ENCODE measurements at places on chromosomes 12 and 14.
A peak's percentile ranks its signal among the peaks of the same experiment; 100 is the strongest.

DNA sequence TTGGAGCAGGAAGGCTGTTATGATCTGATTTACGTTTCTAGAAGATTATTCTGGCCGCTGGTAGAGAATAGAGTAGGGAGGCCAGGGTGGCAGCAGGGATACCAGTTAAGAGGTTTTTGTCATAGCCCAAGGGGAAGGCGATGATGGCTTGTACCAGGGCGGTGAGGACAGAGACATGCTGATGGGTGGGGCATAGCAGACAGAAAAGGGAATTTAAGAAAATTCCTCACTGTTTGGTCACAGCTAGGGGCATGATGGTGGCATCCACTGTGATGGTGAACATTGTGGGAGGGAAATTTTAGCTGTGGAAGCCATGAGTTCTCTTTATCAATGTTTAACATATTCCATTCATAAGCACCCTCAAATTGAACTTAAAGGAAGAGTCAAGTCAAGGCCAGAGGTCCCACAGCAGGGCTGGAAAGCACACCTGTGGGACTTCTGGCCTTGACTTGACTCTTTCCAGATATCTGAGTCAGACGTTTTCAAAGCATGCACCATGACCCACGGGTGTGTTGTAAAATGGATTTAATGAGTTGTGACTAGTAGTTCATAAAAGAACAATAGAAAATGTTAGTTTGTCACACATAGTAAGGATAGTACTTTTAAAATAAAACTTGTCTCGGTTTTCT is 134.6 kb downstream of the CHST11 start:
- no peak for DNase-seq

DNA sequence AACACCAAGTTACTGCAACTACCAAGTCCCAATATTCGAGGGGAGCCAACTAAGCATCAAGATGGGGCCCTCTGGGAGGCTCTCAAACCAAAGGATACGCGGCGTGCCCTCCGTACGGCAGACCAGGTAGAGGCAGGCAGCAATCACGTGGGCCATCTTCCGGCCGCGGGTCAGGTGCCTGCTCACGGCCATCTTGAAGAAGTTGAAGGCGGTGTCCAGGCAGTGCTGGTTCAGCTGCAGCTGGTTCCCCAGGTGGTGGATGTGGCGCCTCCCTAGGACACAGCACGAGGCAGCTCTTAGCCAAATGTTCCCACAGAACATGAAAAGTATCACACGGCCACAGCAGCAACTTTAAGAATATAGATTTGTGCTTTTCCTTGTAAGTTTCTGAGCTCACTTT is 24.3 kb downstream of the BTBD6 start:
- DNase-seq, result no peak

DNA sequence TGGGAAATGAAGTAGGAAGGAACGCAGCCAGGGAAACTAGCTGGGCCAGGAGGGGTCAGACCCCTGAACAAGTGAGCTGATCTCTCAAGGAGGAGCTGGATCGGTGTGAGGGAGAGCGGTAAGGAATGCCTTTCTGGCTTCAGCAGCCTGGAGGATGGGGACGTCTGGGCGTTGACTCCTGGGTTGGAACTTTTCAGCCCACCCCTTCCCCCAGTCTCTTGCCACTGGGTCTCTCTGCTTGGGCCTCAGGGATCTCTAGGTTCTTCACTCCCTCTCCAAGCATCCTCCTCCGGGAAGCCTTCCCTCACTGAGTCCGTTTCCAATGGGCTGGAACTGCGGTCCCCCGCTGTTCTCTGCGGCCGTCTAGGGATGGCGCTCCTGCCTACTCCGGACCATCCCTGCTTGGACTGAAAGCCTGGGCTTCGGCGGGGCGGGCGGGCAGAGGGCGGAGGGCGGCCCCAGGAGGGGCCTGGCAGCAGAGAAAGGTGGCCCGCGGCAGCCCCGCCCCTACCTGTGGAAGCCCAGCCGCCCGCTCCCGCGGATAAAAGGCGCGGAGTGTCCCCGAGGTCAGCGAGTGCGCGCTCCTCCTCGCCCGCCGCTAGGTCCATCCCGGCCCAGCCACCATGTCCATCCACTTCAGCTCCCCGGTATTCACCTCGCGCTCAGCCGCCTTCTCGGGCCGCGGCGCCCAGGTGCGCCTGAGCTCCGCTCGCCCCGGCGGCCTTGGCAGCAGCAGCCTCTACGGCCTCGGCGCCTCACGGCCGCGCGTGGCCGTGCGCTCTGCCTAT is at the start of gene KRT7:
TSS of gene KRT7 (plus strand) at position 570 of the 788 bp plus-strand sequence. CDS start at position 624, 54 bp downstream.
- DNase-seq, result no peak

DNA sequence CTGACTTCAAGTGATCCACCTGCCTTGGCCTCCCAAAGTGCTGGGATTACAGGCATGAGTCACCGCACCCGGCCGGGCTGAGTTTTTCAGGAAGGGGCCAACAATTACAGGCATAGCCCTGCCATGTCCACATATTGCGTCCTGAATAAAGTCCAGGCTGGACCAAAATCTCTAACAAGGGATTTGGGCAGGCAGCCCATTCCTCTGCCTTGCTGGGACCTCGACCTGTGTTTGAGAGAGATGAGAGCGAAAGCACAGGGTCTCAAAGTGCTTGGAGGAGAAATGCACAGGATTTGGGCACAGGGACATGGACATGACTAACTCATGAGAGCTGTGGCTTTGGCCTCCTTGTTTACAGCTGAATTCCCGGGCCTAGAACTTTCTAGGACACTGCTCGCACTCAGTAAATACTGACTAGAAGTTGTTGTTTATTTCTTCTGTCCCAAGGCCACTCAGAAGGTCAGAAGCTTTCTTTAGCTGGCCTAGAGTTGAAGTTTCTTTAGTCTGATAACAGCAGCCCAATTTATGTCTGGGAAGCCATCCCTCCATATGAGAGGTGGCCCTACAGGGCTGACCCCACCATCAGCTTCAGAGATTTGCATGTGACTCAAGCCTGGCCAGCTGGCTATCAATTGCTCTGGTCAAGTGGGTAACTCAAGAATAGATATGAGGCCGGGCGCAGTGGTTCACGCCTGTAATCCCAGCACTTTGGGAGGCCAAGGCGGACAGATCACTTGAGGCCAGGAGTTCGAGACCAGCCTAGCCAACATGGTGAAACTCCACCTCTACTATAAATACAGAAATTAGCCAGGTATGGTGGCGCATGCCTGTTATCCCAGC is 11.7 kb downstream of the CAMKK2 start:
- DNase-seq, result no peak

GRCh38 chr14:97710726-97711125 is 913.5 kb downstream of the VRK1 start:
- DNase-seq, result no peak

DNA sequence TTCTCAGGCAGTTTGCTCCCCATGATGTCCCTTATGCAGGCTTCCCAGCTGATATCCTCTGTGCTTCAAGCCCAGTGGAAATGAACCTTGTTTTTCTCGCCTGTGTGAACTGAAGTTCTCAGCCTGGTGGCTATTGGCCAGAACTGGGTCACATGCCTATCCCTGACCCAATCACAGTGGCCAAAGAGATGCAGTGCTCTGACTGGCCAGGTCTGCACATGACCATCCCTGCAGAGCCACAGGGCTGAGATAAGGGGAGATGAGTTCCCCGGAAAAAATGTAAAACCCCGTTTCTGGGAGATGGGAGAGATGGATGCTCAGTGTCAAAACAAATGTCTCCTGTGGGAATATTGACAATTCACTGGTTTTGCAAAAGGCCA is 34.7 kb upstream of the FZD10 start:
- DNase-seq, result no peak

DNA sequence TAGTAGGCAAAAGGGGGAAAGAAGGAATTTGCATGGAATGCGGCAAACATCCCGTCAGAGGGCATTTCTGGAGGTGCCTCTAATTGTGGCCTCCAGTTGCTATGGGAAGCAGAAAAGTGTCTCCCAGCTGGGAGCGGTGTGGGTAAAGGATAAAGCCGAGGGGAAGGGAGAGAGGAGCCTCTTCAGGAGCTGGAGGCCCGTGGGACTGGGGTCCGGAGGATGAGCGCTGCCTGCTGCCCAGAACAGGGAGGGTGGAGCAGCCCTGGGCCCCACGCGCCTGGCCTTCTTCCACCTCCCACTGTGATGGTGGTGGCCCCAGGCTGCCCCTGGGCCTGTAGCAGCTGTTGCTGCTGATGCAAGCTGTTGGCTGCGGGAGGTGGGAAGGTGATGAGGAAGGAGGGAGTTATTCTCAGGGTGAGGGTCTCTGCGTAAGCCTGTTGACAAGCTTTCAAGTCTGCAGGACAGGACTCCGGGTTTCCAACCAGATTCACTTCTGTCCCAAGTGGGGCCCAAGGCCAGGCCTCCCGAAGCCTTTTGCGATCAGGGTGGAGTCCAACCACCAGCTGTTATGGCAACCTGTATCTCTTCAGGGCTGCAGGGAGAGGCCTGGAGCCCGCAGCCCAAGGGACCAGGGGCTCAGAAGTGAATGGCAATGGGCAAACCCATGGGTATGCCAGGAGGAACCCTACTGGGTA is 19.1 kb upstream of the PGF start:
- no peak for DNase-seq

DNA sequence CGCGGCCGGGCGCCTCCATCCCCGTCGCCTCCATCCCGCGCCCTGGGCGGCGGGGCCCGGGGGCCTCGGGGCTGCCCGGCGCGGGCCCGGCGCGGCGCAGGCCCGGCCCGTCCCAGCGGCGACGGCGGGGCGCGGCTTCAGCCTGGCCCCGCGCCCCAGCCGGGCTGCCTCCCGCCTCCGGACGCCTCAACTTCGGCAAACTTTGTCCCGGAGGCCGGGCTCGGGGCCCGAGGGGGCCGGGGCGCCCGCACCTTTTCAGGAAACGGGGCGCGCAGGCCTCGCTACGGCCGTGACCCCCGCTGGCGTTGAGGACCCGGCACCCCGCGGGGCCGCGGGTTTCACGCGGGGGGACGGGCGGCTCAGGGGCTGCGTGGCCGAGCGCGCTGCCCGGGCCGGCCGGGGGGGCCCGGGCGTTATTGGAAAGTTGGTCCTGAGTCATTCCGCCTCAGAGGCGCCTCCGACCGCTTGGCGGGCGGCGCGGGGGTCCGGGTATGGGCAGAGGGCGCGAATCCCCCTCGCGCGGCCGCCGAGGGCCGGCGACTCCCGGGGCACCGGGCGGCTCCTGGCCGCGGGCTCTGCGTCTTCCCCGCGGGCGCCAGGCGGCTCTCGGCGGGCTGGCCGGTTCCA is 575 bp downstream of the TRAF3 start:
- DNase-seq, result no peak

GRCh38 chr12:75657831-75658230 is 146.4 kb upstream of the KRR1 start:
- DNase-seq, result no peak

DNA sequence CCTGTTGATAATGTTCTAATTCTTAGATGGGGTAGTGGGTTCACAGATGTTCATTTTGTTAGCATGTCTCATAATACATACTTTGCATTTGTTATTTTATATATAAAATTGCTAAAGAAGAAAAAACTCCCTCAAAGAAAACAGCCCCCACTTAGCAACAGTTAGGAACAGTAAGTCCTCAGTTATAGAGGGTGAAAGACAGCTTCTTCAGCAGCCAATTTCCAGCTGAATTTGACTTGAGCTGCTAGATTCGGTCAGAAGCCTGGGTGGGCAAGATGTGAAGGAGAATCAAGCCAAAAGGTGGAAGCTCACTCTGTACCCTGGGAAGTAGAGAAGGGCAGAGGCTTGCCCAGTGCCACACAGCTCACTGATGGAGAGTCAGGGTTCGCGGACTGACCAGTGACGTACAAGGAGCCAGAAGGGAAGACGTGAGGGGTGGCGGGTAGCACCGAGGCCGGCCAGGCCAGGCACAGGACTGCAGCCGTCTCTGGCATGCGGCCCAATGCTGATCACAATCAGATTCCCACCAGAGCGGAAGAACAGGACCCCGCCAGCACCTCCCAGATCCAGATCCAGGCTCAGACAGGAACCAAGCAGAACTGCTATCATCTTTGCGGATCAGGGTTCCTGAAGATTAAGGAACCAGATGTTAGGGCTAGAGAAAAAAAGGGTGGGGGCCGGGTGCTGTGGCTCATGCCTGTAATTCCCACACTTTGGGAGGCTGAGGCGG is 30.4 kb upstream of the VWF start:
- DNase-seq, result no peak

GRCh38 chr14:39264558-39264957 is 30.8 kb downstream of the MIA2 start:
- DNase-seq, result no peak

GRCh38 chr12:70955415-70955814 is 34.9 kb upstream of the PTPRR start:
- DNase-seq, result no peak

DNA sequence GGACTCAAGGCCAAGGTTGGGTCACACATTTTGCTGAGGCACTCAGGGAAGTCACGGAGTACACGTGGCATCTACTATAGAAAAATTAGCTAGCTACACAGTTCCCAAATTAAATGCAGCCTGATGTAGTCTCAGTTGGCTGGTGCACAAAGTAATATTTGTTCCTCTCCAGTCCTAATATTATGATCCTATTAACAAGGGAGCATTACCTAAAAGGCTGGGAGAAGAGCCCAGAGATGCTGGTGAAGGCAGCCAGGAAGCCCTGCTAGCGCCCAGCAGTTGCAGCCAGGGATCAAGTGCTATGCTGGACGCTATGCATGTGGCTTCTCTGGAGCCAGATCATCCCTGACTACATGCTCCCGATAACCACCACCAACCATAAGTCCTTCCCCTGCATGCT is 88.0 kb upstream of the GSC start:
- no peak for DNase-seq

GRCh38 chr12:27575090-27575761 is 51.2 kb downstream of the PPFIBP1 start:
- DNase-seq, result no peak

DNA sequence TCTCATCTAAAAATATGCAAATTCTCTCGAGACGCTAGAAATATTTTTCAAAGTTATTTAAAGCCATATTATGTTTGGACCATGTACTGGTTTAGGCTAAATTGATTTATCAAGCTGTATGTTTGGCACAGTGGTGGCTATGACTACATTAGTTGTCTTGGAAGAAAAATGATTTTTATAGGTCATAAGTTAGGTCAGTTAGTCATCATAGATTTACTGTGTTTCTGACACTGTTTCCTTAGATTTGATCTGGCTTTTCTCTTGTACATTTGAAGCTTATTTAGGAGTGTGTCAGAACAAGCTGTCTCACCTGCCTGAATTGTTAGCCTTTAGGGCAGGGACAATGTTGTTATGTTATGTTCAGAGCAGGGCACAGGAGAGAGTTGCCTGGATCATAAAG is 161.1 kb upstream of the FBXO33 start:
- DNase-seq, result no peak

GRCh38 chr14:72000907-72001306 is 68.7 kb downstream of the RGS6 start:
- DNase-seq, result no peak

DNA sequence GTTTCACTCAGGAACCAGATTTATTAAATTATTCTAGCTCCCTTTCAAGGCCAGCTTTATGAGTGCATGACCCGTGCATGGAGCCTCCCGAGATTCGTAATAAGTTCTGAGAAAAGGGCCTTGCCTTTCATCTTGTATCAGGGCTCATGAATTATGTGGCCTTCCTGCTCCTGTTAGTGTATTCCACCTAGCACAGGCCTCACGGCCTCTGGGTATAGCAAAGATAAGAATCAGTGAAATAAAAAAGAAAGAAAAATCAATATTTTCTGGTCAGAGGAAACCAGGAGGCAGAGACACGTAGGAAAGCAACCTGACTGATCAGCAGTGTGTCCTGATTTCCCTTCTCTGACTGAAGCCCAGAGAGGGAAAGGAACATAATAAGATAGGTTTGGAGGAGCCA is 111.4 kb downstream of the SLC35F4 start:
- DNase-seq, result no peak

GRCh38 chr12:109393437-109394345 is 46.0 kb downstream of the MYO1H start:
- peak; percentile 38 for DNase-seq
